ENCODE measurements at places on chromosomes 6 and 20.
A peak's percentile ranks its signal among the peaks of the same experiment; 100 is the strongest.

DNA sequence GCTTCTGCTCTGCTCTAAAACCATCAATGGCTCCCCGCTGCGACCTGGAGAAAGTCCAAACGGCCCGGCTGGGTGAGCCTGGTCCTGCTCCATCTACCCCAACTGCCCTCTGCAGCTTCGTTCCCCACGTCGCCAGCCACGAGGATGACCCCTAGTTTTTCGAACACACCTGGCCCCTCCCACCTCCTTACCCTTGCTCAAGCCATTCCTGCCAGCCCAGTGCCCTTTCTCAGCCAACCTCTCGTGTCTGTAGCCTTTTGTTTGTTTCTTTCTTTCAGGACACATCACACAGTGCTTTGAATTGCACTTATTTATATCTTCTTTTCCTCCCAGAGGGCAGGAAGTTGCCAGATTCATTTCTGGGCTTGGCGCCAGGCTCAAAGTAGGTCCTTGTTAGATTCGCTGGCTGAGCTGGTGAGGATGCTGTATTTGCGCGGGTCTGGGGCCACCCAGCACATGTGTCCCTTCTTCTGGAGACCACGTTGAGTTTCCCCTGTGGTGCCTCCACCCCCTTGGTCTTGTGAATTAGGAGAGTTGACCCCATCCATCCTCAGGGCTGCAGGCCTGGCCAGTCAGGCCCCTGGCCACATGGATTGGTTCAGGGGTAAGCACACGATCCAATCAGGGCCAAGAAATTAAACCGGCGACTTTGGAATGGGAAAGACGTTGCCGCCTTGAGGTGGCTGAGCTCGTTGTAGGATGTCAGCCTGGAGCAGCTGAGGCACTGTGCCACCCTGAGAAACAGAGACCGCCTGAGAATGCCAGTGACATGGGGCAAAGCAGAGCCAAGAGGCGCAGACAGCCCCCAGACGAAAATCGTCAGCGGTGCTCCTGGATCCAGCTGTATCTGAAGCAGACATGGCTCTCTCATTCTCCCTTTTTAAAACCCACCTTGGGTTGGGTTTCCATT lies 156.0 kb downstream of the CEBPB start:
- DNase-seq, result peak; percentile 90

DNA sequence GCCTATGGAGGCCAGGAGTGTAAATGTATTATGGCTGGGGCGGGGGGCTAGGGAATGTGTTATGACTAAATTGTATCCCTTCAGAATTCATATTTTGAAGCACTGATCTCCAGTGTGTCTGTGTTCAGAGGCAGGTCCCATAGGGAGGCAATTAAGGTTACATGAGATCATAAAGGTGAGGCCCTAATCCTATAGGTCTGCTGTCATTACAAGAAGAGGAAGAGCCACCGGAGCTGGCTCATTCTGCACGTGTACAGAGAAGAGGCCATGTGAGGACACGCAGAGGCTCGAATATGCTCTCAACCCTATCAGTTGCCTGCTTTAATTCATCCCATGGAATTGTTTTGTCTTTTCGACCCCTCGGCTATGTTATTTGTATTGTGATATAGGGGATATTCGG lies 76.9 kb downstream of the VTA1 start:
- no peak for DNase-seq

GRCh38 chr20:61556111-61556510 lies 304.1 kb downstream of the CDH4 start:
- DNase-seq, result no peak

- DNase-seq, result no peak
Observed at GRCh38 chr6:159996626-159997497, 28.0 kb downstream of the IGF2R start.

DNA sequence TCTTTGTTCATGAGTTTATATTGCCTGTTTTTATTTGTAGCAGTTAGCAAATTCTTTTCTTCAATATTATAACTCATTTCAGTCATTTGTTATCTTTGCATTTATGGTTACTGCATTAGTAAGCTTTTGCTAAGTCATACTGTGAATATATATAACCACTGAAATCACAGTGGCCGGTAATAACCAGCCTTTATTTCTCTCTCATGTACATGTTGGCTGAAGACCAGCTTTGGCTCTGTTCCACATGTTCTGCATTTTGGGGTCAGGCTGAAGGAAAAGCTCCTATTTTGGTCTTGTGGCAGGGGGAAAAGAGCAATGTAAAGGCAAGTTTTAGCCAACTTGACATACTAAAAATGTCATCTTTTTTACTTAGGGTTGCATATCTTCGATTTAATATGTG lies 276.3 kb downstream of the BCKDHB start:
- peak; percentile 76 for DNase-seq

DNA sequence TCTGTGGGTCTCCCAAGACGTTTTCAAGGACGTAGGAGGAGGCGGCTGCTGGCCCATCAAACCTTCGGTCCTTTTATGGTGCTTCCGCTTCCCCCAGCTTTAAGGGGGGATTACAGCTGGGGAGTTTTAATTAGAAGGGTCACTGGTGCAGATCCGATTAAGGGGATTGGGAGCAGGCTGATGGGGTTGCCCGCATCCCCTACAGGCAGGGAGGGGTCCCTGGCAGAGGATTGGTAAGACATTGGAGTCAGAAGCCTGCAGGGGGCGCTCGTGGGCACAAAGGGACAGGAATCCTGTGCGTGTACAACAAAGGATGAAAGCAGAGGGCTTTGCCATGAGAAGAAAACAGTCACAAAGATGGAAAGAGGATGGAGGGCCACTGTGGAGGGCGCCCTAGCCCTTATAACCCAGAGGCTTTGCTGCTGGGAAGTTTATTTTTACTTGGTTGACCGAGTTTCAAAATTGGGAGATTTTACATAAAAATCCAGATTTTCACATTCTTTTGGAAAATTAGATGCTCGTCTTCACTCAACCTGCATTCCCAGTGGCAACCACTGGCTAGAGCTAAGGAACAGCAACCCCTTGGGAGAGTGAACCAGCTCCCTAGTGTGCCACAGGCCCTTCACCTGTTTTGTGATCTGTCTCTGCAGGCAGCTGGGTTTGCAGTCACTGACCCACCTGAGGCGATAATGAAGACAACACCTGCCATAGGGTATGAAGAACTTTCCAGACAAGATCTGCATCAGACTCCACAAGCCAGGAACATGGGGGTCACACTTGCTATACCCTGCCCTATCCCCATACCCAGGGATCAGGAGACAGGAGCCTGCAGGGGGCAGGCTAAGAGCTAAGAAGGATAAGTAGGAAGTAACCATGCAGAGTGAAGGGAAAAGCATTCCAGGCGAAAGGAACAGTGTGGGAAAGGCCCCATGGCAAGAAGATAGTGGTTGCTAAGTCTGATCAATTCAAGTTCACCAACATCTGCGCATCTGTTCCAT lies 97.7 kb downstream of the KCNB1 start:
- DNase-seq, result peak; percentile 82

- DNase-seq, result no peak
Observed at GRCh38 chr6:126429866-126430265, 90.0 kb downstream of the CENPW start.

DNA sequence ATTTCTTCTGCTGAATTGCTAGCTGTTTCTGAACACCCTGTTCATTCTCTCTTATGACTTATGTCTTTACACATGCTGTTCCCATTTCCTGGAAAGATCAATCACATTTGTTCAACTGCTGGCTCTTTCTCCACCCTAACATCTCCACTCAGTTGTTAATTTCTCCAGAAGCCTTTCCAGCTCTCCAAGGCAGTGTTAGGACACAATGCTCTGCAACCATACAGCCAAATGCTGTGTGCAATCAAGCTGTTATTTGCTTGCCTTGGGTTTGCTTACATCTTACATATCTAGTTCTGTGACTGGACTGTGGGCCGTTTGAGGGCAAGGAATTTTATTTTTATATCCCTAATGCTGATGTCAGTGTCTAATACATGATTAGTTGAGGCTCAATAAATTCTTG lies 24.2 kb upstream of the CITED2 start:
- DNase-seq, result no peak

DNA sequence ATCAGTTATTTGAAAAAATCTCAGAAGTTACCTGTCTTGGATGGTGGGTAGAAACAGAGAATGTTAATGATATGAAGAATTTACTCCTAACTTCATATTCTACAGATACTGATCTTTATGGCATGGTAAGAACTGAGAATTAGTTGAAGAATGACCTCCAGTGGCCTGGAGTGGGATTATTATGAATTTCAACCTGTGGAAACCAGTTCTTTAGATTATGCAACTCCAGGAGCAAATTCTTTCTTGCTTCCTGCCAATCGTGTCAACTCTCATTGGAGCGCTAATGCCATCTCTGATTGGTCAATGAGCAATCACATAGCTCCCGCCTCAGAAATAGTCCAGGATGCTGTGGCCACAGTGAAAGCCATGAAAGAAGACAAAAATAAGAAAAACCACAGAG lies 40.6 kb downstream of the LYRM2 start:
- no peak for DNase-seq

GRCh38 chr20:54188132-54188849 lies 14.5 kb upstream of the CYP24A1 start:
- DNase-seq, result no peak

DNA sequence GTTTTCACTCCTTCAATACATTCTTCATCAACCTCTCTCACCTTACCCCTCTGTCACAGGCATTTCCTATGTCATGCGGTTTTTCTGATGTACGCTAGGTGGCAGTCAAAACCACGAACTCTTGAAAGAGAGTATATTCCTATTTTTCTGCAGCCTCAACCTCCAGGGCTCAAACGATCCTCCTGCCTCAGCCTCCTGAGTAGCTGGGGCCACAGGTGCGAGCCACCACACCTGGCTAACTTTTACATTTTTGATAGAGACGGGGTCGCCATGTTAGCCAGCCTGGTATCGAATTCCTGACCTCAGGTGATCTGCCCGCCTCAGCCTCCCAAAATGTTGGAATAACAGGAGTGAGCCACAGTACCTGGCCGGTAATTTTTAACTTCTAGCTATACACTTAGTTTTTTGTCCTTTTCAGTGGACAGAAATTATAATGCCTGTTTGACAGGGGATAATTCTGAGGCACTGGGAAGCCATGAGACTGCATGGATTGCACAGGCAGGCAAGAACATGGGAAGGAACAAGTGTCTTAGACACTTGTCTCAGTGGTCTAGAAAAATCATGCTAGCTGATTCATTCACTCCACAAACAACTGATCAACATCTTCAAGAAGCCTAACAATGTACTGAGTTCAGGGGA lies 22.5 kb upstream of the HFE start:
- peak; percentile 78 for DNase-seq

- no peak for DNase-seq
Observed at GRCh38 chr6:83008626-83009025, 57.0 kb downstream of the UBE3D start.

DNA sequence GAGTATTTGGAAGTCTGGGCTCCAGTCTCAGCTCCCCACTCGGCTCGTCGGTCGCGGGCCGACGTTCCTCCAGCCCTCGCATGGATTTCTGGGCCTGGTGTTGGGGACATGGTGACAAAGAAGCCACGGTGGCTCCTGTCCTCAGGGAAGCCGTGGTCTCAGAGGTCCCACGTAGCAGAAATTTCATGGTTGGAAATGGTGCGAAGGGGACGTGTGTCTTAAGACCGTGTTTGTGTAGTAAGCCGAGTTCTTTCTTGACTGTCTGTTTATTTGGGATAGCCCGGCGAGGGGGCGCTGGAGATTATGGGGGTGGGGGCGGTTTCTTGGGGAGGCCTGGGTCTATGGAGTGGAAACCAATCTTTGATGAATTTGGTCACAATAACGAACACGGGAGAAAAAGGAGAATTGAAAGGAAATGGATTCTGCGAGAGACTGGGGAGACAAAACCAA lies 23.5 kb upstream of the MAP3K7 start:
- DNase-seq, result peak; percentile 37

- DNase-seq, result no peak
Observed at GRCh38 chr6:56580271-56580670, 62.4 kb downstream of the DST start.

DNA sequence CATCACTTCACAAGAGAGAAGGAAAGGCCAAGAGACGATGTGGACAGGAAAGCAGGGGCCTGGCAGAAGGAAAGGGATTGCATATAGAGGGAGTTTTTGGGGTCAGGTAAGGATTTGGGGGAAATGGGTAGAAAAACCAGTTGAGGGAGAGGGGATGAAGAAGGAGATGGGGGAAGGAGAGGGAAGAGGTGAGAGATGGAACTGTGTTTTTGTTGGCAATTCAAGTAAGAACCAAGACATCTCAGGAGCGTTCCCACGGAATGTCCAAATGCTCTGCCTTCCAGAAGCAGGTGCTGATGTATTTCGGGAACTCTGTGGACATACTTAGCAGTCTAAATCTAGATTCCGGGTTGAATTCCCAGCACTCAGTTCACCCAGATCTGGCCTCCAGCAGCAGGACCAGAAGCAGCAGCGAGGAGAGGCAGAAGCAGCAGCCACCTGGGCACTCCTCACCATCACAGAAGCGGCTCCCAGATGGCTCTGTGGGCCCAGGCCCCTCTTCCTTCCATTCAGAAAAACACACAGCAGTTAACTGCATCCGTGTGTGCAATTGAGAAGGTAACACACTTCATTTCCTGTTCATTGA lies 88.8 kb downstream of the DZANK1 start:
- DNase-seq, result no peak

DNA sequence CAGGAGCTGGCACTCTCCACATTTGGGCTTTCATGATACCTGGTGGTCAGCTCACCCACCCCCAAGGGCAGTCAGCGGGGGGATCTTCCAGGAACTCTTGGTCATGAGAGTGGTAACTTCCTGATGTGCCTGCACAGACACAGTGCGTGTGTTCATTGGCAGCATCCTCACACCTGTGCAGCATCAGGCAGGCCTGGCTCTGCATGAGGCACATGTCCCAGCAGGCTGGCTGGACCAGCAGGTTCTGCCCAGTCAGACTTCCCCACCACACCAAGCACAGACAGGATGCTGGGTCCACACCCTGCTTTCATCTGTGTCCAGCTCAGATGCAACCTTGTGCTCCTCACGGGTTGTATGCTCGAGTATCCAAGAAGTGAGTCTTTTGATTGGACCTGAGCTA lies 15.7 kb upstream of the UNC93A start:
- DNase-seq, result no peak

GRCh38 chr6:141117874-141118273 lies 1014.9 kb upstream of the GJE1 start:
- DNase-seq, result peak; percentile 36

DNA sequence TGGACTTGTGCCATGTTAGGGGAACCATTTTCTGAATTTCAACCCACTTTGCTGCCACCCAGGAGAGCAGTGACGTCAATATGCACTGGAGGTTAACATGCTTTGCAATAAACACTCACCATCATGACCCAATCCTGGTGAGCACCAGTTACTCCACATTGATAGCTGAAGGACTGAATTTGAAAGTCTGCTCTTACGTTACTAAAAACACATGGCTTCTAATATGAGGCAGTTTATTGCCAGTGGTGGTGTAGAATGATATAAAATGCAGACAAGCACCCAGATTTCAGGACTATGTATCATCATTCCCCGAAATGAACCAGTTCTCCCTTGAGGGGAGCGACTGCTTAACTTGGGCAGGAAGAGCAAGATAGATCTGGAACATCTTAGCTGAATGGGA lies 23.8 kb downstream of the RFPL4B start:
- no peak for DNase-seq

All from stomach (tissue), 19 donors.